ENCODE measurements at places on chromosomes 13 and 19.

- DNase-seq = no peak
Observed at GRCh38 chr13:93956426-93956825, 523.1 kb downstream of the DCT start.

GRCh38 chr19:17579661-17580244 is 24.3 kb downstream of the COLGALT1 start:
- DNase-seq = peak; percentile 45

DNA sequence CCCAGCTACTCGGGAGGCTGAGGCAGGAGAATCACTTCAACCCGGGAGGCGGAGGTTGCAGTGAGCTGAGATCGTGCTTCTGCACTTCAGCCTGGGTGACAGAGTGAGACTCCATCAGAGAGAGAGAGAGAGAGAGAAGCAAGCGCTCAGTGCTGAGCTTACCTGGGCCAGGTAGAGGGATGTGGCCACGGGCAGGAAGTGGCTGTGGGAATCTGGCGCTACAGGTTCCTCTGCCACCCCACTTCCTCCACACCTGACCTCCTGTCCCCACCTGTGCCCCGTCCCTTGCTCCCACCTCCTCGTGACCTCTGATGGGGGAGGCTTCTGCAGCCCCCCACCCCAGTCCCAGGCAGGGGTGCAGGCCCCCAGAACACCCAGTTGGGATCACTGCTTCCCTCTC is 1.0 kb upstream of the NCCRP1 start:
- DNase-seq = no peak

DNA sequence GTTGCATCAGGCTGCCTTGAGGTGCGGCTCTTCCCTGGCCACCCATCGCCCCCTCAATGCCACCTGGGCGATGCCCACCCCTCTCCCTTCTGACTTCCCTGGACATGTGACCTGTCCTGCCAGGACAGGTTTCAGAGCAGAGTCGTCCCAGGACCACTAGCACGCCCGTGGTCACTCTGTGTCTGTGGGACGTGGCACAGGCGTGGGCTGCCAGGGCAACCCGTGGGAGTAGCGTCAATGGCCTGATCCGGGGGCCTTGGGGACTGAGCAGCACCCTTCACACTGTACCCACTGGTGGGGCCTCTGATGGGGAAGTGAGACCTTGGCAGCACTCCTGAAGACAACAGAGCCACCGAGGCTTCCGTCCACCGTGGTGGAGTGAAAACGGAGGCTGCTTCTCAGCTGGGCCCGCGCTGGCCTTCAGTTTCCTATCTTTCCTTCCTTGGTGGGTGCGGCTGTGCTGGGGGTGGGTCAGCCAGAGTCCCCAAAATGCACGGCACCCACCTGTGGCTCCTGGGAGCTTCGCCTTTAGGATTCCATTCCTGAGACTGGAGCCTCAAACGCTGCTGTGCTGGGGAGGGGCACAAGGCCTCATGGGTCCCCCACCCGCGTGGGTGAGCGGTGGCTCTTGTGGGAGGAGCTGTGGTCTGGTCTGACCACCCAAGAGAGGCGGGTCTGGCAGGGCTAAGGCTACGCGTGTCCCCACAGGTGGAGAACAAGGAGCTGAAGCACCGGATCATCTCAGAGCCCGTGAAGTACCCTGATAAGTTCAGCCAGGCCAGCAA is 26.7 kb upstream of the TMEM255B start:
- no peak for DNase-seq

DNA sequence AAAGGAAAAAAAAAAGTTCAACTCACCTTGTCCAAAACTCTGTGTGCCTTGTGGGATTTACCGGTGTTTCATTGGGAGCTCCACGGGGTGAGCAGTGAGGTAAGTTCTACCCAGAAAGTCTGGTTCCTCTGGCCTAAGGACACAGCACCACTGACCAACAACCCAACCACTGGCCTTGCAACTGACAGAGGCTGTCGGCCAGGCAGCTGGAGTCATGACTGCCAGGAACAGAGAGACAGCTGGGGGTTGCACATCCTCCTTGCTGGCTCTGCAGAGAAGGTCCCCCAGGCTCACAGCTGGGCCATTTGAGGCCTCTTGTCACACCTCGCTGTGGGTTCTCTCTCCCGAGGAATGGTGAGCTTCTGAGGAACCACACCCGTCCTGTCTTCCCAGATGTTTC is 59.5 kb downstream of the ANKRD10 start:
- DNase-seq = no peak

DNA sequence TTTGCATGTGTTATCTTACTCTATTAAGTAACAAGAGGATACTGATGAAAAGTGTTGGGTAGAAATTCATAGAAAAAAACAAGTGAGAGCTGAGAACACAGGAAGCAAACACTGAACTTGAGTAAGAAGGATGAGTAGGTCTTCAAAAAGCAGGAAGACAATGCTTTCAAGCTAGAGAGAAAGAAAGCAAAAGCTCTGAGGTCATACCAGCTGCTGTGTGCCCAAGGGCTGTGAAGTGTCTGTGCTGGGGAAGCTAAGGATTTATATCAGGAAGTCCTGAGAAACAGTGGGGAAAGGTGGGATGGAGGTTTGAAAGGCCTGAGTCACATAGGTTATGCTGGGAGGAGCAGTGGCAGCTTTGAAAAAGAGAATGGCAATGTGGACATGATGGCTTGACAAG is 145.5 kb upstream of the MAB21L1 start:
- DNase-seq = no peak

DNA sequence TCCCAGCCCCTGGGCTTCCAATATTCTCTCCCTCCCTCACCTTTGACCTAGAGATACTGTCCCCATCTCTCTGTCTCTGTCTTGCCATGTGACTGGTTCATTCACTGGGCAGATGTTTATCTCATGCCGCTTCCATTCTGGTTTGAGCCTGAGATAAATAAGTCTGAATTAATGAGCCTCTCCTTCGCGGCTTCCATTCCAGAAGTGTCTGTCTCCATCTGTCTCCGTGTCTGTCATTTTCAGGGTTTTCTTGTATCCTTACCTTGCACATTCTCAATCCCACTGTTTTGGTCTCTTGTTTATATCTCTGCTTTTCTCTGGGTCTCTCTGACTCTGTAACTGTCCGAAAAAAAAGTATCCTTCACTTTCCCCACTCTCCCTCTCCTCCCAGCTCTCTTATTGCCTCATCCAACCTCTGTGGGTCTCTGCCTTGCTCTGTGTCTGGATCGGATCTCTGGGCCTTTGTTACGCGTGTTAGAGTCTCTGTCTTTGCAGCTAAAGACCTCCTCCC is 4.3 kb downstream of the SPHK2 start:
- no peak for DNase-seq

- no peak for DNase-seq
Observed at GRCh38 chr13:51541809-51542258, 42.4 kb upstream of the WDFY2 start.

- DNase-seq = no peak
Observed at GRCh38 chr13:73082895-73083294, 24.1 kb downstream of the KLF5 start.

DNA sequence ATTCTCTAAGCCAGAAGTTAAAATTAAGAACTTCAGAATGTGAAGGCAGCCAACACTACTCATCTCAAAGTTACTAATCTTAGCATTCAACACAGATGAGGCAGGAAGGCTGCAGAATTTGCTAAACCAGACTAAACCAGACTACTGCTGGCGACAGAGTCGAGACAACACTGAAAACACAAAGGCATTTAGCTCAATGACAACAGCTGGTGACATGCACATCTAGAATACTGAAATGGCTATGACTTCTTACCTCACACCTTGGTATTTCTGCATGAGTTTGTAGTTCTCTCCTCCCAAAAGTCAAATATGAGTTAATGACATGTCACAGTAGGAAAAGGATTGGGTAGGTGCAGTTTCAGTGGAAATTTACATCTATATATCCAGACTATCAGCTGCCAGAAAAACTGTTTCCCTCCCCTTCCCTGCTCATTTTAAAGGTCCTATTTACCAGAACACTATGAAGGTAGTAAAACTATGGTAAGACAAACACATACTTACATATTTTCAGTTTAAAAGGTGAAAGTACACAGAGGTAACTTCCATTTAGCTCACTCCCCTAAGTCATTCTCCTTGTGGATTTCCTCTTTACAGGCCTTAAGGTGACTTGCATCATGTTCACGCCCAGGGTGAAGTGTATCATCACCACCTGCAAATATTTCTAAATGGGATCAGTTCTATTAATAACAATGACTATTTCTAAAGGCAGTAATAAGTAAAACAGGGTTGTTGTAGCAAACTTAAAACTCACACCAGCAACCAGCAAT is 21.4 kb downstream of the FOXO1 start:
- no peak for DNase-seq

DNA sequence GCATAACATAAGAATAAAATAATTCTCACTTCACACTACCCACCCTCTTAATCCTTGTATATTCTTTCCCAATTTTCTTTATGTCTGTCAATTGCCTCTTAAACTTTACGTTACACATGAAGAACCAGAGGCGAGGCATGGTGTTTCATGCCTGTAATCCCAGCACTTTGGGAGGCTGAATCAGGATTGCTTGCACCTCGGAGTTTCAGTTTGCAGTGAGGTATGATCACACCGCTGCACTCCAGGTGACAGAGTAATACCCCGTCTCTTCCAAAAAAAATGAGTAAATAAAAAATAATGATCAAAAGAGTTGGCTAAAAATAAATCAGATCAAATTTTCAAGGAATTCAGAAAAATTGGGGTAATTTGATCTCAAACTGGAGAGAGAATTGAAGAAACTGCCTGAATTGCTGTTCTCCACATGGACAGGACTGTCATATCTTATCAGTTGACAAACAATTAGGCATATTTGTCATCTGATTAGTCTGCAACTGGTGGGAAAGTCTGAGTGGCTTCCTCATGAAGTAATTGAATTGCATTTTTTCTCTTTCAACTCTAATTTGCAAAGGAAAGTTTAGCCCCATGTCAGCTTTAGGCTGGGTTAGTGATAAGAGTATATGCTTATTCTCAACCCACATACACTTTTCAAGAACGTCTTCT is 302.9 kb downstream of the ITGBL1 start:
- no peak for DNase-seq

- no peak for DNase-seq
Observed at GRCh38 chr13:109569958-109570711, 216.2 kb downstream of the IRS2 start.

- DNase-seq = no peak
Observed at GRCh38 chr13:24511019-24511815, 1.4 kb downstream of the PARP4 start.

- no peak for DNase-seq
Observed at GRCh38 chr19:28435551-28436271, 777.2 kb downstream of the UQCRFS1 start.

DNA sequence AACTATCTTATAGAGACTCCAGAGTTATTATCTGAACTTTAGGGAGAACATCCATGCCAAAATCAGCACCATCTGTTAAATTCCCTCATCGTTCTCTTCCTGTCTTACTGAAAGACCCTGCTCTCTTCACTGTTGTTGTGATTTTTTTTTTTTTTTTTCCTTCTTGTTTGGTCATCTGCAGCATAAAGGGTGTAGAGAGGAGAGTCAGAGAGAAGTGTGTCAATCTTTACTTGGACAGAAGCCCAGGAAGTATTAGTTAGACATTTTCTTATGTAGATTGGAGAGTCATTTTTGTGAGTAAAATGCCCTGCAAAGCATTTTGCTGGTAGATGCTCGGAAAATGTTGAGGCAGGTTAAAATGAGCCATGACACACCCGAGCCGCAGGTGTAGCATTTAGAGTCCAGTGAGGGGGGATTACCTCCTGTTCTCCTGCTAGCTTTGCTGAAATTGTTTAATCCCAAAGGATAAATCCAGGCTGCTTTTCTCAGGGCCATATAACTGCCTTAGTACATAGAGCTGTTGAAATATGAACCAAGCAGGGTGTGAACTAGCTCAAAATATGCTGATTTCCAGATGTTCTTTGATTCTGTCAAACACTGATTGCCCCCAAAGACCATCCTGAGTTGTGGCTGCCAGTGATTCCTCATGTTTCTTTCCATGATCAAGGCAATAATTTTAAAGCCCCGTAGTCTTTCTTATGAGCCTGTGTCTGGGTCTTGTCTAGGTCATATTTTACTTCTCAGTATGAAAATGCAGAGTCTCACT is 143.5 kb downstream of the DCT start:
- no peak for DNase-seq

- no peak for DNase-seq
Observed at GRCh38 chr19:13152356-13152973, 2.3 kb downstream of the IER2 start.

- no peak for DNase-seq
Observed at GRCh38 chr13:51559946-51560735, 24.1 kb upstream of the WDFY2 start.

GRCh38 chr13:111975539-111976473 is 91.1 kb upstream of the SOX1 start:
- DNase-seq = no peak

DNA sequence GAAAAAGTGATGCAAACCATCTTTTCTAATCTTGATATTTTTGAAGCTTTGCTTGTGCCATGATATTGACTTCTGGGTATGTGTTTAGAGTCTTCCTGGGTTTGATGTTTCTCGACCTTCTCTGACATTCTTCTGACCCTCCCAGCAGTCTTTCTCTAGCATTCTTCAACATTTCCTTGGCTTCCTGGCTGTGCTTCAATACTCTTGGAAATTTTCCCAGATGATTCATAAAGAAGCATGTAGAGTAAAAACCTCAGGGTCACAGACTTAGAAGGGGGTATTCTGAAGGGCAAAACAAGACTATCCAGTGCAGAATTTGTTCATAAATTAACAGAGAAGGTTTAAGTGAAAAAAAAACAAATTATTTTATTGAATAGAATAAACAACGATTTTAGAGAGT is 946.3 kb upstream of the PCDH9 start:
- no peak for DNase-seq

DNA sequence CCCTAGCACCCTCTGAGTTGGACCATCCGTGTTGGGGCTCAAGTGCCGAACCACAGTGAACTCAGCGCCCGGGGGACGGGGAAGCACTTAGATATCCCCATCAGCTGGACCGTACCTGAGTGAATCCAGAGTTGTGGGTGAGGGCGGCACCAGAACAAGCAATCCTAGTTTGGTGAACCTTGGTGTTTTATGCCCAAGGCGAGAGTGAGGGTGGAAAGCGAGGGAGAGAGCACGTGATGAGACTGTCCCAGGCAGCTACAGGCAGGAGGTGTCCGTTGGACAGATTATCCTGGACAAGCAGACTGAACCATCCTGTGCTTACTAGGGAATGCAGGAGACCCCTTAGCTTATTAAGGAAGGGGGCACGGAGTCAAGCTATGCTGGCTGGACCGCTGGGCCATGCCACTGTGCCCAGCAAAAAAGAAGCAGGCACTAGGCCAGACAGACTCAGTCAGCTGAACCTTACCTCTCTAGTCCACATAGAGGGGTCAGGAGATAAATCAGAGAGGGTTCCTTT is 596 bp downstream of the GET3 start:
- DNase-seq = no peak

Measured in neuronal stem cell (in vitro differentiated cells).